ENCODE measurements at places on chromosomes 6 and 20.

DNA sequence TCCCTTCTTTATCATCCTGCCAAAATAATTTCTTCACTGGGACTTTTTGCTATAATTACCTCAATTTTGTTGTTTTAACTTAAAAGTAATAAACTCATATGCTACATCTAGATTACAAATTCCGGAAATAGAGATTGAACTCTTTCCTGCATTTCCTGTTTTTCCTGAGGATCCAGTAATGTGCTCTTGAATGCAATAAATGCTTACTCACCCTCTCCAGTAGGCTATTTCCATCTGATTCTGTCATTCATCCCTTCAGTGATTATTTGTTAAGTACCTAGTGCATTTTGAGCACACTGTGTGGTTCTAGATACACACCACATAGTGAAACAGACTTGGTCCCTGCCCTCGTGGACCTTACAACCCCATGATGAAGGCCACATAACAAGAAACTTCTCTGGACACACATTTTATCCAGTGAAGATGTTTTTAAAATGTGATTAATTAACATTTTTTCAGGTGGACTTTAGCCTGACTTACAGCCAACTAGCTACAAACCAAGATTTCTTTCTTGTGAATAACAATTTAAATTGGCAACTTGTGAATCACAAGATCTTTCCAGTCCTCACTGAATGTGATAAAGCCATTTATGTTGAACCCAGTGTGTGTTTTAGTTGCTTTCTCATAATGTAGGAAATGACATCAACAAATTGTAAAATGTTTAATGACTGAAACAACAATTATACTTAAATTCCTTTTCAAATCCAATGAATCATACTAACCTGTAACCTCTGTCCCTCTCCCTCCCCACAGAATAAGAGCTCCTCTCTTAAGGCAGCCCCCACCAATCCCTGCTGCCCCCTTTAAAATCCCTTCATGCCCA is 272.3 kb downstream of the KHDC1L start:
- no peak for DNase-seq

DNA sequence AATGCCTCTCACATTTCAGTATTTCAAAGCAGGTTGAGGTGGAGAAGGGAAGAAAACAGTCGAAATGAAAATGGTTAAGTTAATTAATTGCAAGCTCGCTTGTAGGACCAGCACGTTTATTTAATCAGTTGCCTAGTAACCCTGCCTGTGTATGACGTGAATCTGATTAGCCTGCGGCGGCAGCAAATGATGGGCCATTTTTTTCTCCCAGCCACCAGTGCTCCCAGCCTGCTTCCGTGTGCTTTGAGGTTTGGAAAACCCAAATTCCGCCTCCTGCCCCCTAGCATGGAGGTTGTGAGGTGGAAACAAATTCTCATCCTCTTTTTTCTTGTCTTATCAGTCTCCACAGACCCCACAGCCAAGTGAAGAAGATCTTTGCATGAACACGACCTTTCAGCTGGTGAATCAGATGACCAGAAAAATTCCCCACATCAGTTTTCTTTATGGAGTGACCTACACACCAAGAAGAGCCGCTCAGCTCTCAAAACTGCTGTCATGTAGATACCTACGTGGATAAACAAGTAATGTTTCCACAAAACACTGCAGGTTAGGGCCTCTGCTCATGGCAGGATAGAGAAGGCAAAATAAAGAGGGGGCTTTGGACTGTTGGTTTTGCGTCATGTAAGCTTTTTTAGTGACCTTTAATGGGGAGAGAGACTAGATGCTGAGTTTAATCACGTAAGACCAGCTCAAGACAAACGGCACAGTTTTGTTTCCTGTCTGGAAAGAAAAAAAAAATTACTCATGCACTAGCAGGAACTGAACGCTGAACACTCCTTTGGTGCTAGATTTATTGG is 572.9 kb upstream of the NOX3 start:
- DNase-seq, result peak; percentile 76

- DNase-seq, result no peak
Measured at GRCh38 chr6:135686784-135687301, 164.7 kb upstream of the PDE7B start.

DNA sequence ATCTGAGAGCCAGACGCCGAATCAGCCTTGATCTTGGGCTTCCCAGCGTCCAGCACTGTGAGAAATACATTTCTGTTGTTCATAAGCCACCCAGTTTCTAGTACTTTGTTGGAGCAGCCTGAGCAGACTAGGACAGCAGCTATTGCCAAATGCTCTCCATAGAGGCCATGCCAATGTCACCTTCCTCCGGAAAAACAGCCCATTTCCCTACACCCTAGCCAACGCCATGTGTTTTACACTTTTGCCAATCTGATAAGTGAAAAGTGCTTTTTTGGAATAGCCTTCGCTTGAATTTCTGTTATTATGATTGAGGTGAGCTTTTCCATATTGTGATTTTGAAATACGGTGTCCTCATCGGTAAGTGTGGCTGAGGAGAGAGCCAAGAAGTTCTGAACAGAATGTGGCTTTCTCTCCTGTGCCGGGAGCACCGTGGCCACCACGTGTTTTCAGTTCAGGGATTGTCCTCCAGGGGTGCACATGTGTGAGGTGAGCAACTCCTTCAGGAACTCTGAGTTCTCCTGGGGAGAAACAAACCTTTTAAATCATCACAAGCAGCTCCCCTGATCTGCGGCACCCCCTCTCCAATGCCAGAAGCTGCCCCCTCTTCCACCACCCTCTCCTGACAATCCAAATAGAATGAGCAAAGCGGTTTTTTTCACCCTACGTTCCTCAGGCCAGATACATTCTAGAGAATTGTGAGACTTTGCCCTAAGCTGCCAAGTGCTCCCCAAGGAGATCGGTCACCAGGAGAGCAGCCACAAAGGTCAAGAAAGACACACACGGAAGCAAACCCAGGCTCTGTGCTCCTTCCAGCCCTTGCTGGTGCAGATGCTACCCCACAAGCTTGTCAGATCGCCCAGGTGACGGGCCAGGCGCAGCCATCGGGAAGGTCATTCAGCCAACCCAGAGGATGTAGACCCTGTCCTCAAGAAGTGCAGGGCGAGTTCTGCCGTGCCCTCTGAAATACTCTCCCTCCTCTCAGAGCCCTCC is 36.0 kb downstream of the TAF8 start:
- DNase-seq, result peak; percentile 31

All from NCI-H82 (cell line).